Naive thymus-derived CD8-positive, alpha-beta T cell (primary cell): ENCODE measurements at places on chromosomes 2 and 18.

GRCh38 chr2:168184681-168185513 is 62.5 kb downstream of the STK39 start:
- no peak for DNase-seq

GRCh38 chr18:6929370-6930102 is 188.1 kb downstream of the LAMA1 start:
- no peak for DNase-seq

- DNase-seq: no peak
Measured at GRCh38 chr2:227804975-227805374, 8.7 kb upstream of the CCL20 start.

DNA sequence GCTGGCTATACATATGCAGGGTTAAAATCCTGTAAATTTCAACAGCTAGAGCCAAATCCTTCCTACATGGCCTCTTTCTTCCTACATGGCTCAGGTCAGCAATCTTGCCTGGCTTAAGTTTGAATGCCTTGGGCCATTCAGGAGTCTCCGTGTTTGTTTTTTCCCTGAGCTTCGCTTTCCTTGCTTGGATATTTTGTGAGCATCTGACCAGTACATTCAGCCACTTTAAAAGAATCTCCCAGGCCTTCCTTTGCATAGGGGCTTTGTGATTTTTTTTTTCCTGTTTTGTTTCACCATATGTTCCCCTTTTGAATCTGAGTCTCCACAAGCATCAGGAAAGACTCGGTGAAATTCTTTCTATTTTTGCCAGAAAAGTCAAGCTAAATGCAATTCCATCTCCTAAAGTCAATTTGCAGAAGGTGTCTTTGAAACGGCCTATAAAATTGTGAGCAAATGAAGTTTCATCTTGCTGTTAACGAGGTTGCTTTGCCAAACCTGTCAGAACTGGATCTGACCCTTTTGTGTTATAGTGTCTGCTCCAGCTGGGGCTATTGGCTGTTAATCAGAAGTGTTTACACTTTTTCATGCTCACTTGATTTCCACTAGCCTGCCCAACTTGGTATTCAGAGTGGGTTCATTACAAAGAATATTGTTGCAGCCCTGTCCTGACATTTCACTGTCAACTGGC is 256.9 kb downstream of the DCC start:
- no peak for DNase-seq

DNA sequence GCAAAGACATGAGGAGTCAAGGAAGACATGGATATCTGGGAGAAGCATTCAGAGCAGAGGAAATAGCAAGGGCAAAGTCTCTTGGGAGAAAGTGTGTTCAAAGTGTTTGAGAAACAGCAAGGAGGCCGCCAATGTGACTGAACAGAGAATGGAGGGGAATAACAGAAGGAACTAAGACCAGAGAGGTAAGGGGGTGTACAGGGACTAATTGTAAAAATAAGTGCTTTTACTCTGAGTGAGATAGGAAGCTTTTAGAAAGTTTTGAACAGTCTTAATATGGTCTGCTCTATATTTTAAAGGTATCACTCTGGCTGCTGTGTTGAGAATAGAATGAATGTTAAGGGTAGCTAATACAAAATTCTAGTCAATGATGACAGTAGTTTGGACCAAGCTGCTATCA is 6.8 kb upstream of the CREB1 start:
- no peak for DNase-seq

DNA sequence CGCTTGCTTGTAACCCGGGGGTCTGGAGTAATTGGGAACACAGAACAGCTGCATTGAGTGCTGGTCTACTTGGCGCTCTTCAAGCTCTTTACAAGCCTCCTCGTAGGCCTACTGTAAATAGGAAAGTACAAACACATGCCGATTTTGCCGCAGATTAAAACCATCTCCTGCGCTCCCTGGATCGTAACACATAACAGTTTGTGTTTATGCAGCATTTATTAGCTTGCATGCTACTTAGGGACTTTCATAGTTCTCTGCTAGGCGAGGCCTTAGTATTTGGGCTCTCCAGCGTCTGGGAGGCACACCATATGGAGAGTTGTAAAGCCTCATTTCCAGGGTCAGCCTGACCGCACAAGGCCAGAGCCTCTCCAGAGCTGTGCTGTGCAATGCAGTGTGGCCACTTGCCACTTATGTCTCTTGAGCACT is 84.0 kb upstream of the HAAO start:
- no peak for DNase-seq

GRCh38 chr2:142100139-142100873 is 30.5 kb downstream of the LRP1B start:
- DNase-seq: no peak

DNA sequence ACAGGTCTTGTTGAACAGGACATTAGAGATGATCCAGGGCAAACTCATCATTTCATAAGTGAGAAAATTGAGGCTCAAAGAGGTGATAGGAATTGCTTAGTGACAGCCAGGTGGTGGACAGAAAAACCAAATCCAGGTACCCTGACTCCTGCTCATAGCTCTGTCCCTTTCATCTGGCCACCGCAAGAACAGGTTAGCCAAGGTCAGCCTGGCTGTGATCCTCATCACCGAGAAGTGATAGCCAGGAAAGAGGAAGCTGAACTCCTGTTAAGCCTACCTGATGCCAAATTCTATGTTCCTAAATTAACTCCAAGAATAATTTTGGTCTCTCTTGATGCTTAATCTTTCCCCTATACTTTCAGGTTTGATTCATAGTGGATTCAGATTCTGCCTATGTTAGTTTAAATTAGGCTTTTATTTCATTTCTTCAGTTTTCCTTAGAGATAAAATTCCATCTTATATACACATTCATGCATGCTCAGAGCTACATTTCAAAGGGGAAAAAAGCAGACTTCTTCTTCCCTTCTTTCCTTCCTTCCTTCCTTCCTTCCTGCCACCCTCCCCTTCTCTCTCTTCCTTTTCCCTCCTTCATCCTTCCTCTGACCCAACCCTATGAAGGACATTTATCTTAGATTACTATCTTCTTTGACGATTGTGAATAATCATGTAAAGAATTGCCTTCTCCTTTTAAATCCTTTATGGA is 17.3 kb upstream of the CRIM1 start:
- no peak for DNase-seq

GRCh38 chr2:20177556-20178248 is 47.2 kb downstream of the SDC1 start:
- DNase-seq: no peak

- DNase-seq: no peak
Measured at GRCh38 chr2:129179199-129179598, 800.3 kb upstream of the RAB6C start.

DNA sequence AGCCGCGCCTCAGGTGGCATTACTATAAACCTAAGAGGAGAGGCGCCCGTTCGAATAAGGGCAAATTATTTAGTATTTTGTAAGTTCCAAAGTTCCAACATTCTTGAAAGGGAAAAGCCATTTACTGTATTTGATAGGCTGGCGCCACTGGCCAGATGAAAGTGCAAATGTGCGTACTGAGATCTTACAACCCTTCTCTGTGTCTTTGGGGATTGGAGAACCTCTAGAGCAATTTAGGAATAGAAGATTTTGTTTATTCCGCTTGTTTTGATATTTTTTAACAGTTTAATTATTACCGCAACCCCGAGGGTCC is 467 bp upstream of the WDR35 start:
- DNase-seq: no peak
